Stimulated activated CD4-positive, alpha-beta T cell treated with anti-CD3 and anti-CD28 coated beads, TNF-alpha, amount 100 ng/mL, for 4 hours (primary cell): ENCODE measurements at places on chromosomes 13 and 19.
A peak's percentile ranks its signal among the peaks of the same experiment; 100 is the strongest.

DNA sequence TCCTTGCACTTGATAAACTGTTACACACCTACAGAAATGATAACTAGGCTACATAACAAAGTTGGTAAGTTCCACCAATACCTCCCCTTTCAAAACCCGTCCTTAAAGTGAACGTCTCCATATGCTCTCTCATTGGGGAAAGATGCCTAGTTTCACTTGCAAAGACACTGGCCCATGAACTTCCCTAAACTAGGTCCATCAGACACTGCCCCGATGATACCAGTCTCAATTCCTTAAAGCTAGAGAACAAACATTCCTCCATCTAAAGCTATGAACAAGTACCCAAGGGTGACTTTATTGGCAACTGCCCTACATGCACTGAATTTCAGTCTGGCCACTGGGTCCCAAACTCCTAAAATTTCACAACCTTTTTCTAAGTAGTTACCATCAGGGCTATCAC, 39.9 kb downstream of the FOXO1 start:
- no peak for DNase-seq

DNA sequence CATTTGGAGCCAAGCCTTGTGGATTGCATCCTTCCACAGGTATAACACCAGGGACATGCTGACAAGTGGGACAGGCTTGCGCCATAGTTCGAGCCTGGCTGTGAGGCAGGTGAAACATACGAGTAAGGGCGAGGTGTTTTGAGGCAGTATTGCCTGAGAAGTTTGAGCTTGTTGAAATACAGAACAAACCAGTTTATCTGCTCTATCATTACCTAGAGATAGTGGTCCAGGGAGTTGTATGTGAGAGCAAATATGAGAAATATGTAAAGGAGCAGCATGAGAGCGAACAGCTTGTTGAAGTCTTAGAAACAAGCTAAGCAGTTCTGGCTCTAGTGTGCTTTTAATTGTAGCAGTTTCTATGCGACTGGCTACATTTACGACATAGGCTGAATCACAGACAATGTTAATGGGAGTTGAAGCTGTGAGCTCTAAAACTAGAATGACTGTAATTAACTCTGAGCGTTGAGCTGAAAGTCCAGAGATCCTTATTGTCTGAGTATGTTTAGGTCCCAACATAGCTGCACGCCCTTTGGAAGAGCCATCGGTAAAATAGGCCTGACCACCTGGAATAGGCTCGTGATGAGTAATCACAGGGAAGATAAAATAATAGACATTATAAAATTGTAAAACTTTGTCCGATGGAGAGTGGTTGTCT, 8.2 kb downstream of the ZNF439 start:
- no peak for DNase-seq

DNA sequence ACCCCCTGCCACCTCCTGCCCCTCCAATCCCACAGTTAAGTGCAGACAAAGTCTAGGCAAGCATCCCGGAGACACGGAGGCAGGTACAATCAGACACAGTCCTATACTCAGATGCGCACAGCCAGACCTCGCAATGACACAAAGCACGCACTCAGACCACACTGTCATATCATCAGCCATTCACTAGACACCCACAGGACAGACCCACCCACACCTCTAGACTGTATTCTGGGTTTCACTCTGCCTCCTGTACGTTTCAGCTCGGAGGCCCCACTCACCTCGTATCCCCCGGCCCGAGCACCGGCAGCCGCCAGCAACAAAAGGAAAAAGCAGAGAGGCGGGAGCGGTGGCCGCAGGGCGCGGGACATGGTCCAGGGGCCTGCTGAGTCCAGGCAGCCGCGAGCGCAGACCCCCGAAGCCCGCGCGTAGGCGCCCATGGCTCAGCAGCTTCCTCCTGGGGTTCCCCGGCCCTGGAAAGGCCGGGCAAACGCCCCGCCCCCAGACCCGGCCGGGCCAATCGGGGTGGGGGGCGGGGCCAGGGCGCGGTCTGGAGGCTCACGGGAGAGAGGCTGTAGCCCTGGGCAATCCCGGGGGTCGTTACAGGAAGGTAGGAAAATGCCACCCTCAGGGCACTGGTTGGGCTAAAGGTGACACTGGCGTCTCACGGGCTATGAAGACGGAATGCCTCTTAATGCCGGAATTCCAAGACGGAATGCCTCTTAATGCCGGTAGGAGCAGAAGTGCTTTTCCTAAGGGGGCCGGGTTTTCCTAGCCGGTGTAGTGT, at the start of the genes MAN2B1 and WDR83:
Gene MAN2B1, minus strand, starts transcription at position 478 of the 784 bp plus-strand sequence. Its CDS starts 41 bp downstream, at position 437.
Gene WDR83, plus strand, starts transcription at position 543 of the 784 bp plus-strand sequence. CDS start 2,984 bp downstream, outside the sequence.
- peak; percentile 64 for DNase-seq

- no peak for DNase-seq
Observed at GRCh38 chr13:97302611-97303010, 80.5 kb downstream of the MBNL2 start.

DNA sequence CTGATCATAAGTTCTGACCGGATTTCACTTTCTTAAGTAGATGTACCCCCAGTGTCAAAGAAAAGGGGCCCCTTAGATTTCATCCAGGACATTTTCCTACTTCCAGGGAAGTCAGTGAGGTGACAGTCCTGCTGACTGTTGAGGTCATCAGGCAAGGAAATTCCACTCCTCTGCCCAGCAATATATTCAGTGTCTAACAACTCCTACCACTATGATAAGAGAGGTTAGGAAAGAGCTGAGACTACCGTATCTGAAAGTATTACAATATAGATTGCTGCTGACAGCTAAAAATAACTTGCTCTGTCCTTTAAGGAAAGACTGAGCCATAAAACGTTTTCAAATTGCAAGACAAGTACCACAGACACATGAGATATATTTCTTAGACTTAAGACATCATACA, 325.1 kb downstream of the EFNB2 start:
- DNase-seq = no peak

DNA sequence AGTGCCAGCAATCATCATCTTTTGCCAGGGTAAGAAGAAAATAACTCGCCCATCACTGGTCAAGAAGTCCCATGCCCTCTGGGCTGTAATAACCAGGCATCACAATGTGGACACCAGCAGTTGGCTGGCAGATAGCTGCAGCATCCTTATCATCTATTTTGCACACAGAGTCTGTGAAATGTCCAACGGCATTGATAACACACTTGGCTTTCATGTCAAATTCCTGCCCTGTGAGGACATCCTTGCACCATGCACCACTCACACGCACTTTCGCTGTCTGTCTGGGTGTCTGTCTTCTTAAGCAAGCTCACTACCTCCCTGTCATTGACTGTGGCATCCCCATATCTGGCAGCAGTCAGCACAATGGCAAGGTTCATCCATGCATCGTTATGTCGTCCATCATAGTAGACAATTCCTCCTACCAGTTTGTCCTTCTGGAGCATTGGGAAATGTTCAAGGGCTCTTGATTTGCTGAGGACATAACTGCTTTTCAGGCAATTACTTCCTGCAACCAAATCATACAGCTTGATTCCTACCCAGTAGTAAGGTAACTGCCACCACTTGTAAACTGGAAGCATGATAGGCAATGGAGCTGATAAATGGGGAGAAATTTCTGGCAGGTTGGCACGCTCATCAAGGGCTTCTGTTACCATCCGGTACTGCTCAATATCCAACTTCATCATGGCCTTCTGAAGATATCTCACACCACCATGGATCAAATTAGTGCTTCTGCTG, 6.8 kb upstream of the ZSCAN5A start:
- DNase-seq = no peak

GRCh38 chr19:50535672-50536187, 22.0 kb upstream of the ASPDH start:
- DNase-seq = no peak

DNA sequence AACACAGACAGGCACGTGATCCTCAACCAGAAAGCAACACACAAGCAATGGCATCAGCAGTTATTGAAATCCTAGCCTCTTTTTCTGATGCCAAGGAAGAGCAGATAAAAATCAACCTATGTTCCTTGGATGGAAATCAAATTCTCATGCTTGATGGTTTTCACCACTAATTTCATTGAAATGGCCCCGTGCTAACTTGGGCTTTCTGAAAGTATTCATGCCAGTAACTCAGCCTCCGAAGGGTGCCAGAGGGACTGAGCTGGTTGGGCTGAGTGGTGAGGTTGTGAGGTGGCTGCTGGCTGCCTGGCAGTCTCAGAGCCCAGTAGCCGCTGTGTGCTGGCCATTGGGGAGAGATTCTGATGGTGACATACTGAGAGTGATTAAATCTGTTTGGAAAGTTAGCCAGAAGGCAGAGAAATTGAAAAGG, 309.3 kb downstream of the DCT start:
- no peak for DNase-seq

- no peak for DNase-seq
Observed at GRCh38 chr19:41787055-41787454, 9.3 kb upstream of the CEACAM3 start.

- no peak for DNase-seq
Observed at GRCh38 chr13:42239161-42239560, 32.8 kb upstream of the AKAP11 start.

- no peak for DNase-seq
Observed at GRCh38 chr19:42028304-42029216, 34.5 kb upstream of the ATP1A3 start.

DNA sequence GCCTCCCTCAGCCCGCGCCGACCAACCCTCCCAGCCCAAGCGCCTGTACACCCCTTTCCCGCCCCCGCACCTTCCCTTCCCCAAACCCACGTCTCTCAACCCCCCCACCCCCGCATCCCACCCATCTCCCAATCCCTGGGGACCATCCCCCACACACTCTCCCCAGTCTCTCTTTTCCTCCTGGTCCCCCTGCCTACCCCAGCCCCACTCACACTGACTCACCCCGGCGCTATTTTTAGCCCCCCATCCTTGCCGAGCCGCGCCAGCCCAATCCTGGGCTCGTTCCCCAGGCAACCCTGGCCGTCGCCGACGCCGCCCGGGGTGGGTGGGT, 11.7 kb downstream of the CIC start:
- DNase-seq = no peak

GRCh38 chr13:38804536-38804935, 117.7 kb downstream of the FREM2 start:
- DNase-seq = no peak

- no peak for DNase-seq
Observed at GRCh38 chr19:35310331-35310730, 18.4 kb downstream of the MAG start.

GRCh38 chr13:21917086-21918015, 246.5 kb downstream of the FGF9 start:
- no peak for DNase-seq

- DNase-seq = no peak
Observed at GRCh38 chr13:30572859-30573275, 44.9 kb upstream of the USPL1 start.
